NCI-H1048 (cell line): ENCODE measurements at places on chromosomes 16 and 17.
A peak's percentile ranks its signal among the peaks of the same experiment; 100 is the strongest.

GRCh38 chr17:13462673-13463124, 139.0 kb downstream of the HS3ST3A1 start:
- no peak for DNase-seq

- DNase-seq: peak; percentile 21
Measured at GRCh38 chr17:38982858-38983746, 15.9 kb upstream of the FBXO47 start.

DNA sequence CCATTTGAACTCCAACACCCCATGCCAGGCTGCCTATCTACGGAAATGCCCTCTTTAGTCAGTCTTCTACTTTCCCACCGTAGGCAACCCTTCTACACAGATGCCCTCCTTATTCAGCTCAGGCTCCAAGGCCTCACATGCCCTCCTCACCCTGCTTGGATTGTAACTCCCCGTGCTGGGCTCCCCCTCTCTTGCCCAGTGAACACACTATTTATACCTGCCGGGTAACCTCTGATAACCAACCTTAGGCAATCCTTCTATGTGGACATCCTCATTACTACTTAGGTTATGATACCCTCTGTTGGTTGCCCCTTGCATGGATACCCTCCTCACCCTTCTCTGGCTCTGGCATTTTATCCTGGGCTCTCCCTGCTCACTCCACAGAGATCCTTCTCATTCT, 50.3 kb downstream of the NFAT5 start:
- DNase-seq: no peak

DNA sequence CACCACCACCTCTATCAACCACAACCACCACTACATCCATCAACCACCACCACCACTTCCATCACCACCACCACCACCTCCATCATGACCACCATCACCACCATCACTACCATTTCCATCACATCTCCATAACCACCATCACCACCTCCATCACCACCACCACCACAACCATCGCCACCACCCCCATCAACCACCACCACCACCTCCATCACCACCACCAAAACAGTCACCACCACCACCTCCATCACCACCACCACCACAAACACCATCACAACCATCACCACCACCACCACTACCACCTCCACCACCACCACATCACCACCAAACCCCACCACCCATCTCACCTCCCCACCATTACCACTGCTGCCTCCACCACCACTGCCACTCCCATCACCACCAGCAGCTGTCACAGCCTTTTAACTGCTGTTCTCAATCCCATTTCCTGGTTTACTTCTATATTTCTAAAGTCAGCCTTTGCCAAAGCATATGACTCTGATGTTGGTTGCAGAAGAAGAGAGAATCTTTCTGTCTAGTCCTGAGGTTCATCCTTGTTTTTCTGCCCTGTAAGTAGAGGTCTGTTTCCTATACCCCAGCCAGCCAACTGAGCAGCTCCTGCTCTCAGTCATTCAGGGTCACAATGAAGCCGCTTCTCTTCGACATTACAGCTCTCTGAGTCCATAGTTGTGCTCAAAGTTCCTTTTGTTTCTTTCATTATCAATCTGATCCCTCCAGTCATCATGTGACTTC, 14.0 kb downstream of the MARCHF10 start:
- DNase-seq: no peak

DNA sequence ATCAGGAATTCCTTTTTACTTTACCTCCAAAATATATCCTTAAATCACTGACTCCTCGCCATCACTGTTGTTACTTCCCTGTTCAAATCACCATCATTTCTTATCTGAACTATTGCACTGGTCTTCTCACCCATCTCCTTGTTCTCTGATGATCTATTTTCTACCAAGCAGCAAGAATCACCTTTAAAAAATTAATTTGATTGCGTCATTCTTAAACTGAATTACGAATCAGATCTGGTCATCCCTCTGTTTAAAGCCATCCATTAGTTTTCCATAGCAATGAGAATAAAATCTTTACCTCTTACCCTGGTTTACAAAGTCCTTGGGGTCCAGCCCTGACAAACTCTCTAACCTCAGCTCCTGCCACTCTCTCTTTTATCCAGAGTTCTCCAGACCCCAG, 14.6 kb downstream of the PCTP start:
- no peak for DNase-seq

DNA sequence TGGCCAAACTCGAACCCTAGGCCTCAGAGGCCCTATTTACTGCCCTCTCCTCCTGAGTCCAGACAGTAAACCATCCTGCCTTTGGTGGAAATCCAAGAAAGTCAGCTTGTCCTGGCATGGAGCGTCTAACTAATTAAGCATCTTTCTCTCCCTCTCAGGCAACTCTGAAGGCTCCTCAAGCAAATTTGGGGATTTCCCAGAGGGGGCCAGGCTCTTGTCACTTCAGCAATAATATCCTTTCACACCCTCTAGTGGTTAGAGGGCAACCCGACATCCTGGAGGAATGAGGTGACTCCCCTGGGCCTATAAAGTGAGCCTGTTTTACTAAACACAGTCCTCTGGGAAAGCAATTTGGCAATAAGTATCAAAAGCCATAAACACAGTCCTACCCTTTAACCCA, 60.4 kb downstream of the NOG start:
- DNase-seq: no peak

- no peak for DNase-seq
Measured at GRCh38 chr16:30659507-30660423, 1.5 kb downstream of the FBRS start.

DNA sequence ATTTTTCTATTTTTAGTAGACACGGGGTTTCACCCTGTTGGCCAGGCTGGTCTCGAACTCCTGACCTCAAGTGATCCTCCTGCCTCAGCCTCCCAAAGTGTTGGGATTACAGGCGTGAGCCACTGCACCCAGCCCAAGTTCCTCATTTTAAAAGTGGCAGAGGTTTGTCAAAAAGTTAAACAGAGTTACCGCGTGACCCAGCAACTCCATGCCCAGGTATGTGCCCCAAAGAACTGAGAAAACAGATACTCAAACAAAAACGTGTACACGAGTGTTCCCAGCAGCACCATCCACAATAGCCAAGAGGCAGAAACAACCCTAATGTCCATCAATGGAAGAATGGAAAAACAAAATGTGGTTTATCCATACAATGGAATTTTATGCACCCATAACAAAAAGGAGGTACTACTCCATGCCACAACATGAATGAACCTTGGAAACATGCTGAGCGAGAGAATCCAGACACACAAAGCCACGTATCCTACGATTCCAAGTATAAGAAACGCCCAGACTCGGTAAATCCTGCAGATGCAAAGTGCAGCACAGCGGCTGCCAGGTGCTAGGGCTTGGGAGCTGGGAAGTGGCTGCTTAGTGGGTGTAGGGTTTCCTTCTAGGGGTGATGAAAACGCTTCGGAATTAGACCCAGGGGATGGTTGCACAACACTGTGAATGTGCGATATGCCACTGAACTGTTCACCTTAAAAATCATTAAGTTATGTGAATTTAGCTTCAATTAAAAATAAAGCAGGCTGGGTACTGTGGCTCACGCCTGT, 24.8 kb downstream of the ADCY9 start:
- no peak for DNase-seq

- DNase-seq: no peak
Measured at GRCh38 chr16:1909561-1910231, 8.5 kb downstream of the HS3ST6 start.

- no peak for DNase-seq
Measured at GRCh38 chr17:81517339-81518112, 4.9 kb upstream of the ACTG1 start.

- no peak for DNase-seq
Measured at GRCh38 chr17:30235386-30236296, at the start of gene SLC6A4. Gene SLC6A4 (minus strand): TSS chr17:30235697. CDS start chr17:30221958, 13,739 bp downstream.

DNA sequence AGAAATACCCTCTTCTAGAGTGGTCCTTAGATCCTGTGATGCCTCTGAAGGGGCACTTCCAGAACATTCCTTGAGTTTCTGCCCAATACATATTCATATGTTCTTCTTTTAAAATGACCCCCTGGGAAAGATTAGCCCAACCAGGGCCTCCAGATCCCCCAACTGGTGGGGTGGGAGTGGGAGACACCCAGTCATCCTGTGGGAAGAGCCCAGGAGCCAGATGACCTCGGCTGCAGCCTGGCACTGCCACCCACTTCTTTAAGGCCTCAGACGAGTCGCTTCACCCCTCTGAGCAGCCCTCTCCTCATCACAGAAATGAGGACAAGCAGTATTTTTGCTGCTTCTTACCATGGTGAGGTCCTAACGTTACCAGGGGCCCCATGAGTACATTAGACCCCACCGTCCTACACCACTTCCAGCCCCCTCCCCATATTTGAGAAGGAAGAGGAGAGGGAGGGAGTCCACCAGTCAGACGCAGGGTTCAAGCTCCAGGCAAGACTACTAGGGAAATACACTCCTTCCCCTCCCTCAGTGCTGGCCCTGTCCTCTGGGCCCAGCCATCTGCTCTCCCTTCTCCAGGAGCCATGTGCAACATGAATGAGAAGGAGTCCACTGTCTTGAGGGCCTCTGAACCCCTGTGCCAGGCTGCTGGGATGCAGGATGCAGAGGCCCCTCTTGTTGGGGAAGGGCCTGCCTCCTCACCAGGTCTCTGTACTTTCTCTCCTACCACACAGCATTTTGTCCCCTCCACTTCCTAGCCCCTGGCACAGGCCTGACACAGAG, 11.8 kb downstream of the MPO start:
- DNase-seq: no peak

DNA sequence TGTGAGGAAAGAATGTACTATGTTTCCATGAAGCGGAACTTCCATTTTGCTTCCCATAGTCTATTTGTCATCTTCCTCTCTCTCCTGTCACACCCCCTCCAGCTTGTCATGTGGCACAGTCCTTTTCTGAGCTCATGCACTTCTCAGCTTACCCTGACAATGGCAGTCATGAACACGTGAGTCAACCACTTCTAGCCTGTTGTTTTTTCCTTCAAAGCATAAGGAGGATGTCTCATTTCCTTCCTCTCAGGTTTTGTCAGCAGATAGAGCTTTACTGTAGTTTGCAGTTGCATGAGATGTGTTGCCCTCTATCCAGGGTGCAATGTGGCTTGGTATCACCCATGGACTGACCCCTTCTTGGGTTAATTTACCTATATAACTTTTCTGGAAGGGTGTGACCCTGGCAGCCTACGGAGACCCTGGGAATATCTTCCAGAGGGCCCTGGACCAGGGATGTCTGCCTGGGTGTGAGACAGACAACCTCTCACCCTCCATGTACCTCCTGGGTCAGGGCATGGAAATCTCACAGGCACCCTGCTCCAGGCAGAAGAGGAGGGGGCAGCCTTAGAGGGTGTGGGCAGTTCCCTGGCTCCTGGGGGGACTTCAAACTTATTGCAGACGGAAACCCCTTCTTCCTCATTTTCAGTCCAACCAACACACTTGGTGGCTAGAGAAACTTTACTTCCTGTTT, 4.0 kb upstream of the ZNF267 start:
- DNase-seq: no peak

- DNase-seq: no peak
Measured at GRCh38 chr17:147796-148740, 10.7 kb downstream of the SCGB1C2 start.

GRCh38 chr16:22252317-22252716, 44.9 kb upstream of the POLR3E start:
- DNase-seq: no peak

DNA sequence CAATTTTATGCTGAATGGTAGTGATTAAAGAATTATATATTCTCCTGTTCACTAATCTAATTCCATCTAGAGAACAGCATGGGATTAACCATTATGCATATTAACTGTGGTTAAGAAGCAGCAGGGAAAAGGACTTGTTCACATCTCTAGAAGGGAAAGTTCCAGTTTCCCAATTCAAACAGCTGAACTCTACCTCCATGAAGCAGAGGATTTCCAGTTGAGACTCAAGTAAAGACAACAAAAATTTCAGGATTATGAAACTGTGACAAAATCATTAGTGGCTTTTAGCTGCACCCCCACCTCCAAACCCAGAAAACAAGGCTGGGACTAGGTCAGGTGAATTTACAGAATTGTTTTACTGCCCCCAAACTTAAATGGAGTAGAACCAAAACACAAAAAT, 73.6 kb downstream of the USP32 start:
- no peak for DNase-seq

- DNase-seq: no peak
Measured at GRCh38 chr17:39674702-39675389, 6.6 kb downstream of the PNMT start.

GRCh38 chr17:491086-492021, 138.7 kb upstream of the RPH3AL start:
- DNase-seq: no peak

- no peak for DNase-seq
Measured at GRCh38 chr16:4008116-4008515, 108.1 kb downstream of the ADCY9 start.

GRCh38 chr16:46743232-46743719, 4.9 kb downstream of the MYLK3 start:
- no peak for DNase-seq

- DNase-seq: no peak
Measured at GRCh38 chr17:21024024-21024423, 18.8 kb downstream of the USP22 start.

GRCh38 chr17:61140081-61140786, 259.4 kb upstream of the TBX2 start:
- DNase-seq: no peak

DNA sequence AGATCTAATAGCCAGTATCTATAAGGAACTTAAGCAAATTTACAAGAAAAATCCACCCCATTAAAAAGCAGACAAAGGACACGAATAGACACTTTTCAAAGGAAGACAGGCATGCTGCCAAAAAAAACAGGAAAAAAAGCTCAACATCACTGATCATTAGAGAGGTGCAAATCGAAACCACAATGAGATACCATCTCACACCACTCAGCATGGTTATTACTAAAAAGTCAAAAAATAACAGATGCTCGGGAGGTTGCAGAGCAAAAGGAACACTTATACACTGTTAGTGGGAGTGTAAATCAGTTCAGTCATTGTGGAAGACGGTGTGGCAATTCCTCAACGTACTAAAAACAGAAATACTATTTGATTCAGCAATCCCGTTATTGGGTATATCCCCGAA, 9.6 kb downstream of the STX8 start:
- DNase-seq: no peak

GRCh38 chr16:65476448-65476955, 354.6 kb upstream of the CDH11 start:
- DNase-seq: no peak

GRCh38 chr16:66035096-66035495, 331.4 kb upstream of the CDH5 start:
- DNase-seq: no peak

DNA sequence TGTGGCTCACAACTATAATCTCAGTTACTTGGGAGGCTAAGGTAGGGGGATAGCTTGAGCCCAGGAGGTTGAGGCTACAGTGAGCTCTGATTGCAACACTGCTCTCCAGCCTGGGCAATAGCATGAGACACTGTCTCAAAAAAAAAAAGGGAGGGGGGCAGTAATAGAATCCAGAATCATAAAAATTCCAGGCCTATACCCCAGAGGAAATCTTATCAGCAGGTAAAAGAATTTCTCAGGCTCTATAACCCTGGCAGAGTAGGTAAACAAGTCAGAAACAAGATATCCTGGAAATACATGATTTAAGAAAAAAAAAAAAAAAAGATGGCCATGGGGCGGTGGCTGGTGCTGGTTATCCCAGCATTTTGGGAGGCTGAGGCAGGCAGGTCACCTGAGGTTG, 12.9 kb downstream of the SPAG9 start:
- DNase-seq: no peak
